SJCRH30 (cell line): ENCODE measurements at places on chromosomes 6 and 20.

DNA sequence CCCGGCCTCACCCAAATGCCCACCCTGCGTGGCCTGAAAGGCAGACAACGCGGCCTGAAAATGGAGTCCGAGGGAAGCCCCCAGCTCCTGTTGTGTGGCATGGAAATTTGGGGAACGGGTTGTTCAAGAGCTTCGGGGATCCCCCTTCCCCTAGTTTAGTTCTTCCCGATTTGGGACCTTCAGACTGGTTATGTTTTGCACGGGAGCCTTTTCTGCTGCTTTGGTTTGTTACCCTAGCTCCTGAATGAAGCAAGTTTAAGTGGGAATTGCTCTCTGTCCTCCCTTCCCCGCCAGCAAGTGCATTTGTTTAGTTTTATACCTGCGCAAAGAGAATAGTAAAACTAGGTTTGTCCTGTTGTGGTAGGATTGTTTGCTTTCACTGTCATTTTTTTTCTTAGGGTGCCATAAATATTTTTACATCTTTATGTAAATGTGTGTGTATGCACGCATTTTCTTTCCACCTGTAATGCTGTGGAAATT is 604 bp downstream of the SH3BGRL2 start:
- peak; percentile 15 for DNase-seq

DNA sequence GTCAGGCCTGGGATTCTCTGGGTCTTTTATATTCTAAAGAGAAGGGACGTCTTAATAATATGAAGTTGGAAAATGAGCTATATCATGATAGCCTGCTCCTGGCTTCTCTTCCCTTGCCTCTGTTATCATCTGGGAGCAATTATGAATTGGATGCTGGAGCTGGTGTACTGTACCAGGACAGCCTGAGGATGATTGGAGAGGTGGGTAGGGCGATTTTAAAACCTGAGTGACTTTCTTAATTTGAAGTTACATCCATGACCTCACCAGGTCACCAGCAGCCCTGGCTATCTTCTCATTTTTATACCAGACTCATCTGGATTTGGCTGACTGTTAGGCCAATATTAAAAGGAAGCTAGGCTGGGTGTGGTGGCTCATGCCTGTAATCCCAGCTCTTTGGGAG is 317.6 kb downstream of the CLIC5 start:
- no peak for DNase-seq

DNA sequence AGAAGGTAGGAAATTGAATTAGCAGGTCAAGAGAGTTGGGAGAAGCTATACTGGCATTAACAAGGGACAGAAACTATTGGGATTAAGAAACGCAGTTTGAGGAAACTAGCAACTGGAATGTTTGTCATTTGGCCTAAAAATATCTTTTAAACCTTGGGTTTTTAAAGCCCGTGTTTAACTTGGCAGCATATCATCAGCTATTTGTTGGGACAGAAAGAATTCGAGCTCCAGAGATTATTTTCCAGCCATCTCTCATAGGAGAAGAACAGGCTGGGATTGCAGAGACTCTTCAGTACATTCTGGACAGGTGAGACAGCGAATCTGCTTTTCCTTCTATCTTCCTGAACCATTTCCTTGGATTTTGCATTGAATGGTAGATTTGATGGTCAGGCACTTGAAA is 17.8 kb downstream of the ACTR5 start:
- DNase-seq, result no peak

DNA sequence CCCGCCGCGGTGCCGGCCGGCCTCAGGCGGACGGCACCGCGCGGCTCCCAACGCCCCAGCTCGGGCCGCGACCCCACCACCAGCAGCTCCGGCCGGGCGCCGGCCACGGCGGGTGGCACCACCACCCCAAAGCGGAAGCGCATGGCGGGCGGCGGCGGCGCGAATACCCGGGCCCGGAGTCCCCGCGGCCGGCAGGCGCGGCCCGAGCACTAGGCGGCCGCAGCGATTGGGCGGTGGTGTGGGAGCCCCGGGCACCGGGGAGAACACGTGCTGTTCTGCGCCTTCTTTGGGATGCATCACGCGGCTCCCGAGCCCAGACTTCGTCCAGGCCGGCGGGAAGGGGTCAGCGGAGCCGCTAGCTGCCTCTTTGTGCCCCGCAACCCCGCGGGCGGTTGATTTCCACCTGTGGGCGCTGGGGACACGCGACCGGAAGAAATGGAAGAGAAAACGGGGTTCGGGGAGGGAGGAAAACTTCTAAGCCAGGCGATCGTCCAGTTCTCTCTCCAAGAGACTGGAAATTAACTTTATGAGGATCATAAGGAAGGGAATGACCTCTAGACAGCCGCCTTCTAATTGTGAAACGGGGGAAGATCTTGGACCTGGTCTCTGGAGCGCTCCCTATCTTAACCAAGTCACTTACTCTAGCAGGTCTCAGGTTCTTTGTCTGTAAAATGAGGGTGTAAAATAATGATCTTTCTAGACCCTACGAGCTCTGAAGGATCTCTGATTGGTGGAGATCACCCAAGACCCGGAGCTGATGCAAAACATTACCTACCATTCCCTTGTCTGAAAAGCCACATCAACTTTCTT is at the start of gene EPM2A:
Gene EPM2A, minus strand, starts transcription at position 165 of the 810 bp plus-strand sequence. Its CDS starts 22 bp downstream, at position 143.
- DNase-seq, result peak; percentile 66

DNA sequence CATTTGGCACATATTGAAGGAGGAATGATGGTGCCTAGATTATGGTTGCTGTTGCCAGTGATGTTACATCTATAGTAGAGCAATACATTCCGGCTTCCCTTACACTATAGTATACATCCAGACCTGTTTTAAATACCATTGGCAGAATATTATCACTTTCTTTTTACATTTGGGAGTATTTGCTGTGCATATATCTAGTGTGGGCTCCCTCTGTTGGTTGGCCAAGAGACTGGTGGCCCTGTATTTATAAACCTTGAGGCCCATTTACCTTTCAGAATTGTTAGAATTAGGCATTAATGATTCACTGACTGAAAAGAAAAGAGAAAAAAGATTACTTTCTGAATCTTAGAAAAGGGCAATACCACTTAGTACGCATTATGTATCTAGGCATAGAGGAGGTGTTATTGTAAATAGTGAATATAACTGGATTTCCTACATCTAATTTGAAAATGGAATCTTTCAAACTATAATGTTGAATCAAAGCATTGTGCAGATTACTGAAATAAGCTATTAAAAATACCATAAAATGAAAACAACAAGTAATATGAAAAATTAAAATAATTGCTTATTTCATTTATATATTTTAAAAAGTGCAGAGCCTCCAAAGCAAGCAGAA is 628.8 kb upstream of the MAN1A1 start:
- peak; percentile 12 for DNase-seq

DNA sequence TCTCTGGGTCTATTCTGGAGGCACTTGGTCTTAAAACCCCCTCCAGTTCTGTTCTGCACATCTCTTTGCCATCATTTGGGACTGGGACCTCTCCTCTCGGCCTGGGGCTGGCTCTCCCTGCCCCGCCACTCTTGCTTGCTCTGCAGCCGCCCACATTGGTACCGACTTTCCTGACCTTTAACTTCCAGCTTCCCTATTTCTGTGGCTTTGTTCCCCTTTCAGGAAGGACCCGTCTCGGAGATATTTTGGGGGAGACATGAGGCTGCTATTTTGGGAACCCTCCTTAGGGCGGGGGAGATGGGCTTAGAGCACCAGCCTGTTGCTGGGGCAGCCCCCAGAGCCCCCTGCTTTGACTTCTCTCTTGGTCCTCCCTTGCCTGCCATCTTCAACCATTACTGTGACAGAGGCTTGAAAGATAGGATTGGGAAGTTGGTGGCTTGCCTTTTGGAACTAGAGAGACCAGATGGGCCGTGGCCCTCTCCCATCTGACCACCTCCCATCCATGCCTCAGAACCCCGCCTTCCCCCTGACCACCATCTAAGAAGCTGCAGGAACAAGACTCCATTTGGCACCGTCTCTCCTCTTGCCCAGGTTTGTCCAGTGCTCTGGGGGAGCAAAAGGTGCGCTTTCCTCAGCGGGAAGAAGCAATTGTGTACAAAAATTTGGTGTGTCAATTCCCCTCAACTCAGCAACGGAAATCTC is 914 bp downstream of the TREM2 start:
- DNase-seq, result no peak

GRCh38 chr6:17907406-17908229 is 79.8 kb downstream of the KIF13A start:
- no peak for DNase-seq
